ENCODE measurements at places on chromosomes 2 and 18.

DNA sequence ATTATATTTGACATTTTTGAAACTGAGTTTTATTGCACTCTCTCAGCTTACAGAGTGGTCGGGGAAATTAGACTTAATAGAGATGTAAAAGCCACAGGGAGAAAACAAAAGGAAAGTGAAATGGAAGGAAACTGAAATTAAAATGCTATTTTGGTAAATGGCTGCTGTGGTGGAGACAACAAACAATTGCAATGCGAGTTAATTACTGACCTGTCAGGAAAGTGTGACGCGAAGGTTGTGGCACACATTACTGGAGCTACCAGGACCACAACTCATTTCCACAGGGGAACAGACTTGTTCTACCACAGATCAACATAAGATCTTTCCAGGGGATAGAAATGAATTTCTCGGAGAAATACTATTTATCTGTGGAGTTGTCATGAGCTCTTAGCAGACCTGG, 19.5 kb downstream of the ARHGAP15 start:
- no peak for DNase-seq

GRCh38 chr2:140242889-140243288, 1462.7 kb upstream of the NXPH2 start:
- no peak for DNase-seq

GRCh38 chr2:6043238-6043637, 351.1 kb downstream of the SOX11 start:
- DNase-seq = no peak

DNA sequence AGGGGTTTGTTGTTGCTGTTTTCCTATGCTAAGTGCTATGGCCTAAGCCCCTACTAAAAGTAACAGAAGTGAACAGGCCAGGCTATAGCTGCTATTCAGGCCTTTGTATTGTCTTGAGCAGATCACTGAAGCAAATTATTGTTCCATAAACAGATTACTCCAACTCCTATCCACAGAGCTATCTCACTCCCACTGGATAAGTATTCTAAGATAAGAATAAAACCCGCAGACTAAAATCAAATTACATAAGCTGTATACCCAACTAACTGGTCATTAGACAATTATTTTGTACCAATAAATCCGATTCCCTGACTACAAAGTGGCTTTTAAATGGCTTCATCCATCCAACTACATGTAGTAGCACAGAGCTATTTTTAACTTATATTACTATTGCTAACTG, 74.3 kb downstream of the THADA start:
- no peak for DNase-seq

Data from GM12892 (cell line).